Activated T-cell treated with anti-CD3 and anti-CD28 coated beads for 4 hours (primary cell): ENCODE measurements at places on chromosomes 6 and 20.

- no peak for DNase-seq
Measured at GRCh38 chr6:7561153-7561964, 19.9 kb downstream of the DSP start.

DNA sequence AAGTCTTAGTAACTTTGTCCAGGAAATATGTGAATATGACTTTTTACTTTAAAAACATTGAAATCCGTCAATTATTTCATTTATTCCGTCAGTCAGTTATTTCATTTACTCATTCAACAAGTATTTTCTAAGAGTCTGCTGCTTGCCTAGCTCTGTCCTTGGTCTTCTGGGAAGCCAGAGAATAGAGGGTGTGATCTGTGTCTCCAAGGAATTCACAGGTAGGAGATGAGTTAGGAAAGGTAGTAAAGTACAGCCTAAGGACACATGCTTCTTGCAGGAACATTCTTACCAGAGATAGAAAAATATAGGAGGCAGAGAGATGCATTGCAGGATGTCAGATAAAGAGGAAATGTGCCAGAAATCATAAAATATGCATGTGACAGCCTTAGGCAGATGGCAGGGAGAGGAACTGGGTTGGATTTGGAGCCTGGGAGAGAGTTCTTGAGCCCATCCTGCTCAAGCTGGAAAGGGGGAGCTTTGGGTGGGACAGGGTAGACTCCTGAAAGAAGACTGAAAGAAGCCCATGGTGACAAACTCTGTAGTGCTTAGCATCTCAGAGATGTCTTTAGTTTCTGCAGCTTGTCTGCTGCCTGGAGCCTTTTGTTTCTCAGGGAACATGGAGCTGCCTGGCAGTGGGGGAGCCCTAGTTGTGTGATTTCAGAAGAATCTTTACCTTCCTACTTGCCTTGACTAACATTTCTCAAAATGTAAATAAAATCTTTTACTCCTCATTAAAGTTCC, 3.5 kb downstream of the SH3BGRL2 start:
- DNase-seq = no peak

DNA sequence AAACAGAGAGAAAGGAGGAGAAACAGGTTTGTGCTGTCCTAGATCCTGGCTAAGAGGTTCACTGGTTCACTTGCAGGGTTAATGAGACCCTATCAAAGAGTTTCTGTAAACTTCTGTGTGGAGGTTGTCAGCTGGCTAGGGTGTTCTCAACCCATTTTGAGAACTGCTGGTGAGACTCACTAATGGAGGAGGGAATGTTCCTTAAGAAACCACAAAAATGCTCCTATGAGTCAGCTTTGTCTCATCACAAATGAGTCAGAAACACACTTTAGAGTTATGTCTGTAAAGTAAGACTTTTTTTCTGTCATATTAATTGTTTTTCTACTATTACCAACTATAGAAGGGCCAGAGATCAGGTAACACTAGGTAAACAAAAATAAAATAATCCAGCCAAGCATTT, 884.4 kb downstream of the PHF3 start:
- no peak for DNase-seq

DNA sequence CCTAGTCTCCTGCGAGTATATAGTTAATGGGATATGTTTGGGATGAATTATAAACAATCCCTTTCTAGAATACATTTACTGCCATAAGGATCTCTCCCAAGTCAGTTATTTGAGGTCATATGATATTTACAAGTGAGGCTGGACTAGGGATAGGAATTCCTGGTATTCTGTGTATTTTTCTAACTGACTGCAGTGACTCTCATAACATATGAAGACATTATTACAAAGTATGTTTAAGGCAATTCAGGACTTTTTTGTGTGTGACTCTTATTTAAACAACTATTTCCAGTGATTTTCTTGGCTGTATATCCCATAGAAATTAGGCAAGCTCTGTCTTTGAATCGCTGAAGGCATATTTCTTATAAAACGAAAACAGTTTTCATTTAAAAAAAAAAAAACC, 18.4 kb upstream of the TNFAIP3 start:
- DNase-seq = no peak

DNA sequence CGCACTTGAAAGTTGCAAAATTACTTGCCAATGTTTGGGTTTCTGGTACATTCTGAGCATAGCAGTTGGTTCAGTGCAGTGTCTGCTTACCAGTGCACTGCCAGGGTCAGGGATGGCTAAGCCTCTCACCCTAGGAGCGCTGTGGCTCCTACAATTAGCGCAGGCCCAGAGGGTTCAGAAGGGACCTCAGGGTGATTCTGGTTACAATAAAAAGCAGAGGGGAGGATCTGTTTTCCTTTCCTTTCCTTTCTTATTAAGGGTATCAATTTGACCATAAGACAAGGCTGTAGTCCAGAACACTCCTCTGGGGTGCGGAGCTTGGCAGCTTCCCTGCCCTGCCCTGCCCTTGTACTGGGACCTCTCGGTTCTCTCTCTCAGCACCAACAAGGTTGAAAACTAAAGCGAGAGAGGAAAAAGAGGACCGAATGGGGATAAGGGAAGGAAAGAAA, 2.6 kb downstream of the MAFB start:
- no peak for DNase-seq

GRCh38 chr20:38167851-38168760, 3.0 kb upstream of the TGM2 start:
- no peak for DNase-seq

DNA sequence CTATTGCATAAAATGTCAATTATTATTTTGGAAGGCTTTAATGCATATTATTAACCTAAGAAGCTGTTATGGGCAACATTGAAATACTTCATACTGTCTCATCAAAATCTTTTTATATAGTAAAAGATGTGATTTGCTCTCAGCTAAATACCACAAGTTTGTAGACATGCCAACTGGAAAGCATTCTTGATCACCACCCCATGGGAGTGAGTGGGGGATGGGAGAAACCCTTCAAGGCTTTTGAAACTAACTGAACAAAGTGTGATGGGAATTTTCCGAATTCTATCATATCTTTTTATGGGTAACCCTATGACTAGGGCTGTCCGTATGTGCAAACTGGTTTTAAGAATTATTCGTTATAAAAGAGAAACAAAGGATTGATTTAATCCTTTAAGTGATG, 377.3 kb upstream of the JAG1 start:
- DNase-seq = no peak

DNA sequence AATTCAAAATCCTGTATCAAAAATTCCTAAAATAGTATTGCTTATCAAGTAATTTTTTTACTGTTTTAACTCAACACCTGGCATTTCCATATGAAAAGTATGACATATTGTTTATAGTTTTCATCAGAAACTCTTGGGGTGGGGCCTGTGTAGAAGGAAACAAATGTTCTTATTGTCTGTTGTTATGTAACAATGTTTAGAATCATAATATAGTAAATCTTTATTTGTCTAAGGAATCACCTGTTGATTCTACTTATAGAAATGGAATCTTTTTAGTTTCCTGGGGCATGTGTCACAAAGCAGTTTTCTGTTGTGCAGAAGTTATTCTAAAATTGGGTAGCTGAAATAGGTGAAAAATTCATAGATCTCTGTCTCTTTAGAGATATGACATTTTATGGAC, 4.9 kb downstream of the ARMC2 start:
- DNase-seq = no peak

DNA sequence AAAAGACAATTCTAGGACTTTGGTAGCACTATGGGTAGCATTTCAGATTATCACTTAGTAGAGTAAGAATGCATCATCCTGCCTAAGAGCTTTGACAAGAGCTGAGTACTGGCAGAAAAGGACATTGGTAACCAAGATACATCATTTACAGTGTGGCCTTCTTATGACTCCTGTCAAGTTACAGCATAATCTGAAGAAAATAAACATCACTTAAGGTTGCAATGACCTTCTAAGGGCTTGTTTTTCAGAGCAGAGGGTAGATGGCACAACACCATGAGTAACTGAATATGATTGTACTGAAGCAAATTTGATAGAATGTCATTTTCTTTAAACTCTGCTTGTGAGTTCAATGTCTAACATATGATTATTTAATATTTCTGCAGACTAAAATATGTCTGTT, 822.6 kb downstream of the TBC1D32 start:
- DNase-seq = no peak

DNA sequence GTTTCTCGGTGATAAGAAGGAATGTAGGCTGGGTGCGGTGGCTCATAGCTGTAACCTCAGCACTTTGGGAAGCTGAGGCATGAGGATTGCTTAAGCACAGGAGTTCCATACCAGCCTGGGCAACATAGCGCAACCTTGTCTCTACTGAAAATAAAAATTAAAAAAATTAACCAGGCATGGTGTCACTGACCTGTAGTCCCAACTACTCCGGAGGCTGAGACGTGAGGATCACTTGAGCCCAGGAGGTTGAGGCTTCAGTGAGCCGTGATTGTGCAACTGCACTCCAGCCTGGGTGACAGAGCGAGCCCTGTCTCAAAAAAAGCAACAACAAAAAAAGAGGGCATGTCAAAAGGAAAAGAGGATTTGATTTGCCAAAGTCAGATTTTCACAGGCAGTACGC, 3.9 kb downstream of the NEU1 start:
- no peak for DNase-seq
